ENCODE measurements at places on chromosomes 1 and 21.
A peak's percentile ranks its signal among the peaks of the same experiment; 100 is the strongest.

DNA sequence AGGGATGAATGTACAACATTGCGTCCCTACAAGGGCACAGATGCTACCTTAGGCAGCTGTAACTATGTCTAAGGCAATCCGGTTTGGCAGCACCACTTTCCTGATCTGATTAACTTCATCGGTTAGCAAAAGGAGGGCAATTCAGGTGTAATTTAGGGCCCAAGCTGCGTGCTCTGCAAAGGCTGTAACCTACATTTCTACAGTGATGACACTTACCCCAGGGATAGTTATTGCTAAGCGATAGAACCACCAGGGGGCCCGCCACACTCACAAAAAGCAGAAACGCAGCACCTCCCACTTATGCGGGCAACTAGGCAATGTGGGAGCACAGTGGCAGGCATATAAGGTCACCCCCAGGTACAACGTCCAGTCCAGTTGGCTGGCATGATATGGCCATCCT, 113.5 kb downstream of the GDAP2 start:
- DNase-seq: no peak

- DNase-seq: no peak
Observed at GRCh38 chr1:225242611-225243010, 185.2 kb downstream of the LBR start.

GRCh38 chr1:241308471-241308870, 48.5 kb downstream of the RGS7 start:
- no peak for DNase-seq

GRCh38 chr1:218346391-218347204, 1.5 kb downstream of the TGFB2 start:
- no peak for DNase-seq

DNA sequence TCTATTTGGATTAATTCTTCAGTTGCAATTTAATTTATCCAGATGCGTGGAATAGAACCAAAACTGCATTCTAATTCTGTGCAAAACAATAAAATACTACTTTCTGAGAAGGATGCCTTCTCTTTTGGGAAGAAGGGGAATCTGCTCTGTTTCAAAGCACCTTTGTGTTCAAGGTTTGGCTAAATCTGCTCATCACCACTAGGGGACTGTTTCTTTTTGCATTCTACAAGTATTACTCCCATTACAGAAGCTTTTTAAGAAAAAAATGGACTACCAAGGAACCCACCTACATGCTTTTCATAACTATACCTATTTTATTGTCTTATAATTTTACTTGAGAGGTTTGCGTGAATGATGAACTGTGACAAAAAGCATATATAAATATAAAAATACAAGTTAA, 18.2 kb downstream of the MRPS6 start:
- no peak for DNase-seq

DNA sequence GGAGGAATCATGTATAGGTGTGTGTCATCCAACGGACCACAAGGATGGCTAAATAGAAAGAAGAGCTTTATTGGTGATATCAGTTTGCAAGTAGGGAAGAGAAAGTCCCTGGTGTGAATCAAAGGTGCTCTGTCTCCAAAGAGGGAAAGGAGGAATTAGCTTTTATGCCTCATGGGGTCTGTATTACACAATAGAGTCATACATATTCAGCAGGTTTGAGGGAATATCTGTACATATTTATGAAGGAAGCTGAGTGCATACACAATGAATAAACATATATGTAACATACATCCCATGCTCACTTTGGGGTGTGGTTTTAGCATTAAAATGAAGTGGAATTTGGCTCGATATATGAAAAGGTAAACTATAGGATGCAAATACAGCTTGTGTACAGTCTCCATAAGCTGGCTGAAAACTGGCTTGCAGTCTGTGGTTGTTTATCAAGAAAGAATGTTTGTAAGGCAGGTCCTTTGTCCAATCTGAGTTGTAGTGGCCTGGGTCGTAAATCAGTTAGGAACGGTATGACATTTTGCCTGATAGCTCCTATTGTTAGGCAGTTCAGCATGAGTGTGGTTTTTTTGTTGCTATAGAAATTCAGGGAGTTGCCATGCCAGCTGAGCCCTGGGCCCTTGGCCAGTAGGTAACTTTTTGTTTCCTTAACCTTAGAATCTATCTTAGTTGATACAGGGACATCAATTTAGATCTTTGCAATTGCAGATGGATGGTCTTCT, 198.0 kb upstream of the ZP4 start:
- no peak for DNase-seq

DNA sequence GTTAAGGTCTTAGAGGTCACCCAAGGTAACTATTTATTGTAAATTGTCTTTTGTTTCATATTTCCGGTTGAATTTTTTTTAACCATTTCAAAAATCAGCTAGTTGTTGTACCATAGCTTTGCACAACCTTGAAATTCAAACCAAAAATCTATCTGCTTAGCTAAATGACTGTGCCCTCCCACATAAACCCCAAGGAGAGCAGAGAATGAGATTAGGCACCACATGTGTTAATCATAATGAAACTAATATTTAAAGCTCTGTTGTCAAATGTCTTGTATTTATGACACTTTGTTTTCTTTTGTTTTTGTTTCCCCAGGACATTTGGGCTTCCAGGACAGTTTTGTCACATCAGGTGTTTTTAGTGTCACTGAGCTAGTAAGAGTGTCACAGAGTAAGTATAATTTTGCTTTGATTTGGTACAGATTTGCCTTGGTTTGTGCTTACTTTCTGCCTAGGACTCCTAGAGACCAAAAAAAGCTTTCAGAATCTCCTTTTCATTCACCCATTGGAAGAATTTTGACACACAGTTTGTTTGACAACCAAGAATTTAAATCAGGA, 249.9 kb downstream of the NFIA start:
- DNase-seq: peak; percentile 33

DNA sequence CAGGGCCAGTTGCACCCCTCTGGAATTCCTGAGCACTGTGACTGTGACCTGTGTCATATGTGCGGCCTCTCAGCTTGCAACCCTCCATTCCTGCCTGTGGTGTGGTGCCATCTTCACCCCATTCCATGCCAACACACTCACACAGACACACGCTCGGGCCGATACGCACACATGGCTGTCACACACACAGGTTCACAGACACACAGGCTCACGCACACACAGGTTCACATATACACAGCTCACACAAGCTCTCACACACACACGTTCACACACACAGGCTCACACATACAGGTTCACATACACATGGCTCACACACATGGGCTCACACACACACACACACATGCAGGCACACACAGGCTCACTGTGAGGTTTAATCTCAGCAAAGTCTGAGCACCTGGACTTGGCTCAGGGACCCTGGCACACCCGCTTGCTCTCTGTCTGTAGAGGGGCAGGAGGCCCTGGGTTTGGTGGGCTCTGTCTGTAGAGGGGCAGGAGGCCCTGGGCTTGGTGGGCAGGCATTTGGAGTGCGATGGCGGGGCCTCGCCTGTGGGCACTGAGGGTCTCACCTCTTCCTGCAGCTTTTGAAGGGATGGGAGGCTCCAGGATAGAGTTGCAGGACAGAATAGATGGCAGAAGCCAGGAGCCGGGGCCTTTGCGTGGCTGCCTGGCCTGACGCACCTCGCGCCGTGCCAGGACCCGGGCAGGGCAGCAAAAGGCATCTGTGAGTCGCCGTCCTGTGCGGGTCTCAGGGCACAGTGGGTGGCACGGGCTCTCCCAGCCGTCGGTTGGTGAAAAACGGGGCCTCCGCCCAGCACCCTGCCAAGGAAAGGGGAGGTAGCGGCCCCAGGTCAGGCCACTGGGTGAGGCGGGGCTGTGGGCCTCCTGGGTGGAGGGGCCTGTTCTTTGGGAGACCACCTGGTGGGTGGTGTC, 17.1 kb downstream of the COL18A1 start:
- DNase-seq: no peak

- DNase-seq: no peak
Observed at GRCh38 chr1:33228935-33229487, 27.3 kb upstream of the ZNF362 start.

- no peak for DNase-seq
Observed at GRCh38 chr1:31064718-31065309, 703 bp downstream of the PUM1 start.

DNA sequence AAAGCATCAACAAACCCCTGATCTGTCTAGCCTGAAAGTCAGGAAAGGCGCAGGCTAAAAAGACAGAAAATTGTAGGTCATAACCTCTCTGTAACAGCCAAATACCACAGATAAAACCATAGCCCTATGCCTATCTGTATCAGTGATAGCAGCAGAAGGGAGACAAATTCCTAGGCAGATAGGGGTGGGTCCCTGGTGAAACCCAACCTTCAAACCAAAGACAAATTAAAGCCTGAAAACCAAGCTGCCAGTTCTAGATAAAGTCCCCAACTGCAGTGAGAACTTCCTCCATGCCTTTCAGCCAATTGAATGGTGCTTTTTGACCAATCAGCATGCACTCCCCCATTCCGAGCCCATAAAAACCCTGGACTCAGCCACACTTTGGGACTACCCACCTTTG, 115.3 kb downstream of the NTPCR start:
- DNase-seq: no peak

- DNase-seq: no peak
Observed at GRCh38 chr1:209758400-209758799, 2.5 kb downstream of the TRAF3IP3 start.

GRCh38 chr21:46568562-46568961, 36.3 kb downstream of the S100B start:
- no peak for DNase-seq

GRCh38 chr1:25083481-25084345, 148.6 kb downstream of the SYF2 start:
- no peak for DNase-seq

- DNase-seq: no peak
Observed at GRCh38 chr21:33007747-33008146, 18.0 kb upstream of the OLIG2 start.

- peak; percentile 85 for DNase-seq
Observed at GRCh38 chr1:45014321-45015028, 2.4 kb downstream of the UROD start.

DNA sequence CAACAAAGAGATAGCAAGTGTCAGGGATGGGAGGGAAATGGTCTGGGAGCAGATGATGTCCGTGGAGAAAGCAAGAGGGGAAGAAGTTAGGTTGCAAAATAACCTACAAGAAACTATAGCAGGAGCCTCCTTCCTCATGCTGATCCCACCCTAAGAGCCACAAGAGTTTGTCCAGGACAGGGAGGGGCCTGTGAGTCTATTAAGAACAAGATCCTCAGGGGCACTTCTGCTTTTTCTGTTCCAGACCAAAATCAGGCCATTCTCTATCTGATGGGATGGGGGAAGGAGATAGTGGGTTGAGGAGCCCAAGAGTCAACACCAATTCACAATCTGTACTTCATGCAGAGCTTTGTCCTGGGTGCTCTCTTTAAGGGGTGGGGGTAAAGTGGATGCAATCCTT, 7.7 kb upstream of the ATP1A4 start:
- no peak for DNase-seq

DNA sequence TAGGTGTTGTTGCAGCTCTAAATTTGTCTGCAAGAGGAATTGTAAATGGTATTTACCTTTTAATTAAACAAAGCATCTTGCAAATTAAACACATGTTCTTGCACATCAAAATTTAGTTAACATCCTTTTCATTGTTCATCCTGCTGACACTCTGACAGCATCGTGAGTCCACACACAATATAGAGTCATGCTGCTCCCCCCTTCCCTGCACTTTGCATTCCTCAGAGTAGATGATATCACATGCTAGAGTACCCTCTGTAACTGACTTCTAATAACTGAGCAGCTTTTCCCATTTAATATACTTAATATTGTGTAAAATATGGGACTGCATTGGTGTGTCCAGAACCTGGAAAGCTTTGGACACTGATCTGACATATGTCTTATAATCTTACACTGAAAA, 138.8 kb upstream of the DPYD start:
- no peak for DNase-seq

- DNase-seq: no peak
Observed at GRCh38 chr1:170377440-170377839, 154.5 kb upstream of the GORAB start.

- DNase-seq: no peak
Observed at GRCh38 chr1:202576816-202577215, 133.4 kb downstream of the SYT2 start.

GRCh38 chr1:32286763-32287162, 5.1 kb upstream of the HDAC1 start:
- no peak for DNase-seq

GRCh38 chr1:246091477-246091876, 415.6 kb downstream of the SMYD3 start:
- no peak for DNase-seq

- DNase-seq: no peak
Observed at GRCh38 chr1:7970246-7970645, 8.7 kb downstream of the PARK7 start.

GRCh38 chr1:203682473-203683383, 56.1 kb downstream of the ATP2B4 start:
- DNase-seq: peak; percentile 62

DNA sequence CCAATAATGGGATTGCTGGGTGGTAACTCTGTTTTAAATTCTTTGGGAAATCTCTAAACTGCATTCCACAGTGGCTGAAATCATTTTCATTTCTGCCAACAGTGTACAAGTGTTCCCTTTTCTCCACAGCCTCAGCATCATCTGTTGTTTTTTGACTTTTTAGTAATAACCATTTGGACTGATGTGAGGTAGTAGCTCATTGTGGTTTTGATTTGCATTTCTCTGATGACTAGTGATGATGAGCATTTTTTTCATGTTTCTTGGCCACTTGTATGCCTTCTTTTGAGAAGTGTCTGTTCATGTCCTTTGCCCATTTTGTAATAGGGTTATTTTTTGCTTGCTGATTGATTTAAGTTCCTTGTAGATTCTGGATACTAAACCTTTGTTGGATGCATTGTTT, 131.9 kb upstream of the B3GALT2 start:
- no peak for DNase-seq

GRCh38 chr1:165661703-165662102, 30.7 kb downstream of the MGST3 start:
- DNase-seq: no peak

- DNase-seq: peak; percentile 46
Observed at GRCh38 chr1:200738949-200739651, 407 bp downstream of the CAMSAP2 start.

- no peak for DNase-seq
Observed at GRCh38 chr21:31928656-31929055, 55.8 kb downstream of the HUNK start.

- no peak for DNase-seq
Observed at GRCh38 chr21:37157938-37158337, 84.9 kb downstream of the TTC3 start.

- no peak for DNase-seq
Observed at GRCh38 chr1:219441884-219442283, 171.0 kb downstream of the ZC3H11B start.

Measured in stimulated activated CD4-positive, alpha-beta T cell treated with anti-CD3 and anti-CD28 coated beads, Interleukin-4, amount 100 ng/mL, for 24 hours (primary cell).